ENCODE measurements at places on chromosomes 4 and X.

- no peak for DNase-seq
Observed at GRCh38 chrX:68632491-68632890, 15.0 kb upstream of the STARD8 start.

GRCh38 chrX:69074726-69075125 is 90.5 kb downstream of the PJA1 start:
- no peak for DNase-seq

DNA sequence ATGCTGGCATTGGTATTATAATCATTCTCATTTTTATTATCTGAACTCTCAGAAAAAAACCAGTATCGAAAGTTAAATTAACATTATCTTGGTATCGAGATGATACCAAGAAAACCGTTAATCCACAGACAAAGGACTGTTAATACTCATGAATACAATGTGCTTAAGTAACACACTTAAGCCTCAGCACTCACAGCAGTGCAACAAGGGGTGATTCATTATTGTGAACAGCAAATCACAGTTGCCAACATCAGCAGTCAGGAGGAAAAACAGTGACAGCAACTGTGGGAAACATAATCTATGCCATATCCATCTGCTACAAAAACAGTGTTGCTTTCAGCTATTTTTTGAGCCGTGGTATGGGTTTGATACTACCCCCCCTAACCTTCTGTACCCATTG is 210.9 kb upstream of the ATOH1 start:
- DNase-seq: no peak

- no peak for DNase-seq
Observed at GRCh38 chr4:185309770-185310169, 86.0 kb downstream of the LRP2BP start.

GRCh38 chrX:107827852-107828251 is 2.2 kb downstream of the MID2 start:
- DNase-seq: no peak

- DNase-seq: peak; percentile 29
Observed at GRCh38 chrX:47143894-47144625, 442 bp downstream of the NDUFB11 start.

DNA sequence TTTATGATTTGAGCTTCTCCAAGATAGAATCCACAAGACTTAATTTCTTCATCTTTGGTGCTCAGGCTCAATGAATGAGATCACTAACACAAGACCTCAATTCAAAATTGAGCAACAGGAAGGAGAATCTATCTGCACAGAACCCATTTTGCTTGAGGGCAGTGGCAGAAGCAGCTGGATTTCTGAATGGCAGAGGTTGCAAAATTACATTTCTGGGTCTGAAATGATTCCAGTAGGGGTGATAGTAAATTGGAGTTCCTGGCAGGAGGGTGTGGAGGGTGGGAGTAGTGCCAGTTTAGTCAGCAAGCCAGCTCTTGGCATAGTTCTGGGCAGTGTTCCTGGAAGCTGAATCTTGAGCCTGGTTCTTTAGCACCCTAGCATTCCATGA is 281.1 kb downstream of the SLC7A11 start:
- DNase-seq: no peak

- DNase-seq: peak; percentile 27
Observed at GRCh38 chrX:9597361-9598035, 132.6 kb downstream of the TBL1X start.

GRCh38 chrX:2299871-2300270 is 200.9 kb downstream of the DHRSX start:
- peak; percentile 10 for DNase-seq

DNA sequence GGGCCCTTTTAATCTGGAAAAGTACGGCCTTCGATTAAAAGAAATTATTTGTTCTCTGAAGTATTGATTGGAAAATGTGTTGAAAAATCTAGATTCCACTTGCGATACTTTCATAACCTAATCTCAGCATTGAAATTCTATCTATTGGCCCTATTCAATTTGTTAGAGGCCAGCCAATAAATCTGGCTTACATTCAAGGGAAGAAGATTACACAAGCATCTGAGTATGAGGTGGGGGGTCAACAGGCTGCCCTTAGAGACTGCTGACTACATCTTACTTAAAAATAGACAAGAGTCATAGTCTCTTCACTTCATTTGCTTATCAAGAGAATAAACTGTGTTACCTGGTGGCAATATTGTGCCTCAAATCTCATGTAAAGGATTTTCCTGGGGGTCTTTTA is 248.0 kb upstream of the KCNIP4 start:
- DNase-seq: peak; percentile 56

GRCh38 chr4:20254511-20255250 is 3.0 kb downstream of the SLIT2 start:
- no peak for DNase-seq

DNA sequence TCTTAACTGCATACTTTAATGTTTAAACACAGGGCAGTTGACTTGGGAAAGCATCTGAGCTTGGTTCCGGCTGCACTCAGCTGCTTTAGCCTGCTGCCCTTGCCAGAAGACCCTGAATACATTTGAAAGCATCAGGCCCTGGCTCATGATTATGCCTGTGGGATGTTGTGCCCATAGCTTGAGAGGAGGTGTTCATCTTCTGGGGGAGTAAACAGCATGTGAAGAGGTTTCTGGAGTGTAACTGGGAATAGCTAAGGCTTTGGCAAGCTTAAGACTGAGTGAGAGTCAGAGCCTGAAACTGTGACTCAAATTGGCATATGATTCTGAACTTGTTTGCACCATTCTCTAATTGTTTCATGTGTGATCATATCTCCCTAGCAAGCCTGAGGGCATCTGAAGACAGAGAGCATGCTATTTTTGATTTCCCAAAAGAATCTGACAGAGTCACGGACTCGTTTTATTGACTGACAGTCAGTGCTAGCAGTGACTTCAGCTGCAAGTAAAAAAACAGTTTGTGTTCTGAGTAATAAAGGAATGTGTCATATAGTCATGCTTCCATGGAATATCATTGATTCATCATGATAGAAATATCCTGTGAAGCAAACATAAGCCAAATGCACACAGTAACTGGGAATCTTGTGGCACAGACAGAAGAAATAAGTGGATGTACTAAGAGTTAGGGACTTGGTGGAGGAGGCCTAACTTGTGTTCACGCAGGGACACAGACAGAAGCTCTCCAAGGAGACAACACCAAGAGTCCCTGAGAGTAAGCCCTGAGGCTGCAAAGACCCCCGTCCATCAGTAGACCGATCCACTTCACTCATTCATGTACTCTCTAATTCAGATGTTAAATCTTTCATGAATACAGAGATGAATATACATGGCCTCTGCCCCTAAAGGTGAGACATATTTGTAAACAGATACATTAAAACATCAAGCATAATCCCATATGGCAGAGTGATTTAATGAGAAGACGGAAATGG is 100.7 kb downstream of the SYNPO2 start:
- DNase-seq: peak; percentile 92

GRCh38 chr4:8198206-8198905 is 734 bp upstream of the SH3TC1 start:
- no peak for DNase-seq

DNA sequence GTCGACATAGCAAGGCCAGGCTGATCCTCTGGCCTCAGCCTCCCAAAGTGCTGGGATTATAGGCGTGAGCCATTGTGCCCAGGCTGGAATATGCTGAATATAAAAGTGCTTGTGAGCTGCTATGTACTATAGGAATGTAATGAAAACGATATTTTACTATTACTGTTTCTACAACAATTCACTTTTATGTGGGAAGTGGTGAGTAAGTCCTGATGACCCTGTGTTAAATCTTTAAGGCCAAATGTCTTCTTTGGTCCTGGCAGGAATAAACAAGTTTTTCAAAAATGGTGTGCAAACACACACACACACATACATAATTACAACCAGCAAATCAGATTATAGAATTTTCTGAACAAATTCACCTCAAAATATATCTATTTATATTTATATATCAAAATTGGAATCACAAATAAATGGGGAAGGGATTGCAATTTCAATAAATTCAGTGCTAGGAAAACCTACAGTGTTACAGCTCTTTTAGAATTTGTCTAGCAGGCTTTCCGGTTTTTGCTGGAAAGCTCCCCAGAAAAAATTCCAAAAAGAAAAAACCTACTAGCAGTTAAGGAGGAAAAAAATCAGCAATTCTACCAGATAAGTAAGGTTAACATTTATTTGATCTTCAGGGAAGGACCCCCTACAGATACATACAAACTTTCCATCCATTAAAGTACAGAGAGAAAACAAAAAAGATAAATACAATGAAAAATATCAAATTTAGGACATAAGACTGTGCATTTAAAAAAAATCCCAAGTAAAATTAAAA is 17.9 kb downstream of the SMIM14 start:
- no peak for DNase-seq

- no peak for DNase-seq
Observed at GRCh38 chr4:28373191-28373590, 1512.5 kb downstream of the STIM2 start.

- no peak for DNase-seq
Observed at GRCh38 chrX:54758114-54759055, 39.7 kb downstream of the ITIH6 start.

- peak; percentile 30 for DNase-seq
Observed at GRCh38 chr4:108854786-108855185, 91.9 kb upstream of the ETNPPL start.

DNA sequence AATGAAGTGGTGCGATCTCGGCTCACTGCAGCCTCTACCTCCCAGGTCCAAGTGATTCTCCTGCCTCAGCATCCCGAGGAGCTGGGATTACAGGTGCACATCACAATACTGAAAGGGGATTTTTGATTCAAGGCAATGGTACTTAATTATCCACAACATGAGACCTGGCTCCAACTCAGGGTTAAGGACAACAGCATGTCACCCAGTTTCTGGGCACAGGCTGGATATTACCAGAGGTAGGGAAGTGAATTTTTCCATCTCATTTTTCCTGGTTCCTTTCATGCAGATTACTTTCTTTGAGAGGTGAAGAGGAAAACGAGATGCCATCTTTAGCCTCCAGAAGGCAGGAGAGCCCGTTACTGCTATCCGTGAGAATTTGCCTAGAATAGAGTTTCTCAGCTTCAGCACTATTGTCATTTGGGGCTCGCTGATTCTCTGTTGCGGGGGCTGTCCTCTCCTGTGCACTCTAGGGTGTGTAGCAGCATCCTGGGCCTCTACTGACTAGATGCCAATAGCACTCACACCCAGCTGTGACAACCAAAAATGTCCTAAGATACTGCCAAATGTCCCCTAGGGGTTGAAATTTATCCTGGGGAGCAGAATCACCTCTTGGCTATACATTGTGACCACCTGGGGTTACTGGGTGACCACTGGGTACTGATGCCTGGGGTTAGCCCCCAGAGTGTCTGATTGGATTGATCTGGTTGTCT is 121.8 kb upstream of the NDP start:
- DNase-seq: no peak

DNA sequence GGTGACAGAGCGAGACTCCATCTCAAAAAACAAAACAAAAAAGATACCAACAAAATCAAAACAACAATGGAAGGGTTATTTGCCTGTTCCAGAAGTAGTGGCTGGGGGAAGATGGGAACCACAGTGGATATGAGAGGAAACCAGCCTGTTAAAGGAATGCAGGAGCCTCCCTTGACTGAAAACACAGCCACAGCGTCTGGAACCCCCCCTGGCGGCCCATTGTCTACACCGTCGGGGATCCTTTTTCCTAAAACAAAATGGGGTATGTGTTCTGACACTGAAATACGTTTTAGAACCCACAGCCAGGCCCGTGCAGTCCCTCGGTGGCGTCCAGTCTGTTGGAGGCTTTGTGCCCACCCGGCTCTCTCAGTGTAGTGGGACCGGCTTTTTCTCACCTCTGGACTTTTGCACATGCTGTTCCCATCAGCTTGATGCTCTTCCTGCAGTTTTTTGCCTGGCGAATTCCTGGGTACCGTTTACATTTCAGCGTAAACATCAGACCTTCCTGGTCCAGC is 19.6 kb downstream of the PIGG start:
- no peak for DNase-seq

DNA sequence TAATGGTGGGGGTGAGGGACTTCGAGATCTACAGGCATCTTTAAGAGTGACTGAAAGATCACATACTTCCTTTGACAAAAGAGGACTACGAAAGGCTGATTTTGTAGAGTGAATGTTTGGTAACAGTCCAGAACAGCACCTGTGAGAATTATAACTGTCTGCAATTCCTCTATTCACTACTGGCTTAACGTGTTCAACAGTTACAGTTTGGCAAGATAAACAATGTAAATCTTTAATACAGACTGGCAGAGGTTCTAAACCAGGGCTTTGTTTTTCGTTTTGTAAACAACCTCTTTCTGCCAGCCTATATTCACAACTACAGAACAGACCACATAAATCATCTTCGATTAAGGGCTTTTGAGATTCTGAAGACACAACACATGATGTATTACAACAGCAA is 66.9 kb downstream of the NCAPG start:
- DNase-seq: no peak

DNA sequence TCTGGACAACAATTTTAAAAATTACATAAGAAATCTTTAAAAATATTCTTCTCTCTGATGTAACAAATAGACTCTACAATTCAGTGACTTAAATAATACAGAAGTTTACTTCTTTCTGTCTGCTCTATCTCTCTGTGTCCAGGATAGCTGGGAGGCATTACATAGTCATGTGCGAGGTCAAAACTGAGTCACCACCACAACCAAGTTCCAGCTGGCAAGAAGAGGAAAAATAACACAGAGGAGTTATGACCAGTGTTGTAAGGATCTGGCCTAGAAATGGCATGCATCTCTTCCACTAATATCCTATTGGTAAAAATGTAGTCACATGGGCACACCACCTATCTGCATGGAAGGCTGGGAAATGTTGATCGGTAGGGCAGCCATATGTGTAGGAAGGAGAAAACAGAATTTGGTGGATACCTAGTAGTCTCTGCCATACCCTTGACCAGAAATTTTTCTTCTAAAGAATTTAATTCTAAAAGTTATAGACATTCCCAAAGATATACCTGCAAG is 39.4 kb upstream of the WDFY3 start:
- DNase-seq: peak; percentile 76

GRCh38 chr4:86657382-86657781 is 63.3 kb downstream of the PTPN13 start:
- DNase-seq: no peak

DNA sequence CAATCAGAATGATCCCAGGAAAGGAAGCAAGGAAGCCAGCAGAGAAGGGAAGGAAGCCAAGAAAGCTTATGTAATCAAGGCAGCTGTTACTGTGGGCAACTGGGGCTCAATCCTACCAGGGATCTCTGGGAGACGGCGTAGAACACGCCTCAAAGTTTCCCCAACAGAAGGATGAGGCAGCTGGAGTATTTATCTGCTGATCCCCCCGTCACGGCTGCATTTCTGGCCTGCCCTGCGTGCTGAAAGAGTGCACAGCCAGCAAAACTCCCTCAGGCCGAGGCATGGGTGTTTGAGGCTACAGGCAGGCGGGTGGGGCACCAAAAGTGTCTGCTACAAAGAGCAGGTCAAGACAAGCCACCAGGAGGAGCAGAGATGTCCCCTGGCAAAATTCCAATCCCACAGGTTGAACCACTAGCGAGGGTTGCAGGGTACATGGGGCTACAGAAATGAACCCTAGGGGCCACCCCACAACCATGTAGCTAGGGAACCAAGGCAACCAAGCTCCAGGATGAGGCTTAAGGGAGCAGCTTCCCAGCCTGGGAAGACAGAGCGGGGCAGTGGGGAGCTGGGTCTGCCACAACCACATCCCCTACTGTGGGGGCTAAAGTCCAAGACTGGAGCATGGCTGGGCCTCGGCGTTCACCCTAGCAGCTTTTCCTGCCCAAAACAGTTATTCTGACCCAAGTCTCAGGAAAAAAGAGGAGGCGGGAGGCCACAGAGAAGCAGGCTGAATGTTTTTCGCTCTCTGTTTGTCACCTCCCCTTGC is 113.4 kb downstream of the BCOR start:
- DNase-seq: peak; percentile 63

- DNase-seq: no peak
Observed at GRCh38 chrX:53440101-53440500, 5.9 kb upstream of the HSD17B10 start.

- DNase-seq: peak; percentile 51
Observed at GRCh38 chrX:40245488-40246071, 147.8 kb upstream of the BCOR start.
